ENCODE measurements at places on chromosomes 1 and 21. TPM values are rescaled to one million over a fixed set of nuclear protein-coding genes. Genes with fewer than 3 reads are reported as not detected.

The CTH gene
- 16.0 TPM for polyA plus RNA-seq

The GBP6 gene
- not detected for polyA plus RNA-seq

DNA sequence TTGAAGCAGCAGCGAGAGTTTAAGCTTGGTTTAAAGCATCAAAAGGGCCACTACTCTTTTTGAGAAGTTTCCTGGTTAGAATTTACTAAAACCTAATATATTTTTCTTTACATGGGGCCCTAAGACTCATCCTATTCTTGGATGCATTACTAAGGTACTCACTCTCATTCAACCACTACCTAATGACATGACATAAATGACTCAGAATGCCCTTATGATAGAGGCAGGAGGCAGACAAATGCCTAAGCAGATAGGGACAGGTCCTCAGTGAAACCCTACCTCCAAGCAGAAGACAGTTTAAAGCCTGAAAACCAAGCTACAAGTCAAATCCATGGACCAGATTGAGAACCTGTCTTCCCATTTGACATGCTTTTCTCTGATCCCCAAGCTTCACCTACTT lies 34.3 kb upstream of the SLC35A3 start:
- no peak for DNase-seq

The ELF3 gene
- 53.4 TPM for polyA plus RNA-seq

DNA sequence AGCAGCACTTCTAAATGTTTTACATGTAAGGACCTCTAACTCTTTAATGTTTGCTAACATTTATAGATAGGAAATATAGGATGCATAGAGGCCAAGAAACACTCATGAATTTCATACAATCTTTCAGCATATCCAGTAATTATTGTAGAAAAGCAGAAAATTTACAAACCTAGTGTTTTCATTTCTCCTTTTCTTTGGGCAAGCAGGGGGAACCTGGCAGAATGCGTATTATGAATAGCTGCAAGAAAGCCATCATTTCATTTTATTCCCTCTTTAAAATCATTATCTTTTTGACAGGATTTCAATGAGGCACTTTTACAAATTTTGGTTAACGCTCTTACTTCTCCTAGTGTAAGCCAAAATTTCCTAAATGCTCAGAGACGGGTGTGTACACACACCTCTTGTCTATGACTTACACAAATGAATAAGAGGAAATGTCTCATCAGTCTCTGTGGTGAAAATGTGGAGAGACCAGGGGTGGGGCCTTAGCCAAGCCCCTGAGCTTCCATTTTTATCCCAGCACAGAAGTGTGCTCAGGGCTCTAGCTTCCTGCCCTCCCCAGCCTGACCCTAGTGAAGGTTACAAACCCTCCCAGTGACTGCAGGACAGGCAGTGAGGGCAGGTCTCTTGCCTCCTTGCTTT lies 91.6 kb downstream of the LRRC8C start:
- DNase-seq: no peak

The POTED gene
- polyA plus RNA-seq: not detected

DNA sequence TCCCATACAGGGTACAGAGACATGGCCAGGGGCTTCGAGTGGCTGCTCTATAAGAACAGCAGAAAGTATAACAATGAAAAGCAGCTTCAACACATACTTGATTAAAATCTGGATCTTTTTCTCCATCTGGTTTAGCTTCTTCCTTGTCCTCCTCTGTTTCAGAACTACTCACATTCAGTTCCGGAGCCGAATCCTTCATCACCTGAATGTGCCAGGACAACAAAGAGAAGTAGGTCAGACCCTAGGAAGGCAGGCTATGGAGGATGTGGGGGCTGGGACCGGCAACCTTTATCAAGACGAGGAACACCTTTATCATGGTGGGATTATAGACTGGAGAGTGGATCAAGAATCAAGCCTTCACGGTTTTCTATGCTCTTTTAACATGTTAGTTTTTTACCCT lies 32.2 kb upstream of the RAP1GAP start:
- no peak for DNase-seq

The FAM72A gene
- polyA plus RNA-seq: 6.6 TPM

GRCh38 chr1:21313203-21313885 lies 23.1 kb upstream of the ECE1 start:
- DNase-seq: no peak

The OXCT2 gene
- polyA plus RNA-seq: 0.69 TPM

DNA sequence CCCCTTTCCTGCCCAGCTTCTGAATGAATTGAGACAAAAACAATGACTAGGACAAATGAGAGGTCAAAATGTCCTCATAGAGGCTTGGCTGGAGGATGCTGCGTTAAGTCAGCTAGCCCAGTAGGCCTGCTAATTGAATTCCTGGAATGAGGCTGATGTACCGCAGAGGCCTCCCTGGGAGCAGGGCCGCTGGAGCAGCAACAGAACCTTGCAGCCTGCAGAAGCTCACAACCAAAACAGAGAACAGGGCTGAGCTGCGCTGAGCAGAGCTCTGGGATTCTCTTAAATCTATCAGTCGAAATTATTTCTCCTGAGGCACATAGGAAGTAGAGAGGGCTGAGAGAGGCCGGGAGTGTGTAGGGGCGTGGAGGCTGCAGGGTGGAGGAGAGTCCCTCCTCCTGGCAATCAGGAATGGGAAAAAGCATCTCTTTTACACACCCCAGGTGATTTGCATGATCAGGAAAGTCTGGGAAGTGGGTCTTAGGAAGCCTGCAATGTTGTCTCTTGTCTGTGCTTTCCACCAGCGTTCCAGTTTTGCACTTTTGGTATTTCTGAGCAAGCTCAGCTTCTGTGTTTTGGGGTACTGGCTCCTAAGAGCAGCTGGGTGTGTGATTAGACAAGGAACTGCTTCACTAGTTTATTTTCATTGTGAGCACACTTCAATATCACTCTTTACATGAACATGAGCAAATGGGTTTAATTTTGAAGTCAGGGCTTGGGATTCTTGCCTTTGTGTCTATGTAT lies 66.5 kb downstream of the RYR2 start:
- DNase-seq: no peak

The LRRN2 gene
- 14.9 TPM for polyA plus RNA-seq

The CR1L gene
- polyA plus RNA-seq: 0.78 TPM

The OBSCN gene
- 48.5 TPM for polyA plus RNA-seq

DNA sequence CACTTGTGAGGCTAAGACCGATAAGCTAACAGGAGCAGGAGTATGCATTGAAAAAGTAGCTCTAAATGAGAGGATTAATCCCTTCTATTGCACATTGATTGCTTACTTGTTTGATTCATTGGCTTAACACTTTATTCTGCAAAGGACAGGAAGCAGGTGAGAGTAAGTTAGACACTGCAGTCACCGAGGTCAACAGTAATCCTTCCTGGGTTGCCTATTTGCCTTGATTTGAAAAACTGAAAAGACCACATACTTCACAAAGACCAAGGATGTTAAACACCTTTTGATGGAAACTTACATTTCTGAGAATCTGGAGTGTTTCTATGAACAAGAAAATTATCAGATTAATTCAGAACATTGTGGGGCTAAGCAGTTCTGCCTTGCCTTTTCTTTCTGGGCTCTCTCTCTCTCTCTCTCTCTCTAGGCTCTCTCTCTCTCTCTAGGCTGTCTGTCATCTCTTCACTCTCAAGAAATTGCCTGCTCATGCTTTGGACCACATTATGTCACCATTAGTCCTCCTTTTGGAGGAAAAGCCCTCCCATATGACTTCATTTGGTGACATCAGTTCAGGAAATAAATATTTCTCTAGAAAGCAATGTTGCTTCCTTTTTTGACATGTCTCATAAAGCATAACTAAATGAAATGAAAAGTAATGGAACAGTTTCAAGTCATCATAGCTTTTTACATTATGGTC lies 103.8 kb downstream of the TNFSF18 start:
- DNase-seq: no peak

The BRINP3 gene
- 6.4 TPM for polyA plus RNA-seq

GRCh38 chr1:35777109-35777508 lies 7.3 kb upstream of the CLSPN start:
- DNase-seq: no peak

GRCh38 chr1:93910305-93910704 lies 1.1 kb upstream of the GCLM start:
- DNase-seq: no peak

GRCh38 chr1:40032240-40032891 lies 8.2 kb upstream of the CAP1 start:
- peak; percentile 36 for DNase-seq

GRCh38 chr1:119783354-119784185 lies 14.9 kb upstream of the HMGCS2 start:
- no peak for DNase-seq

GRCh38 chr1:2194898-2195673 lies 514 bp upstream of the FAAP20 start:
- peak; percentile 83 for DNase-seq

DNA sequence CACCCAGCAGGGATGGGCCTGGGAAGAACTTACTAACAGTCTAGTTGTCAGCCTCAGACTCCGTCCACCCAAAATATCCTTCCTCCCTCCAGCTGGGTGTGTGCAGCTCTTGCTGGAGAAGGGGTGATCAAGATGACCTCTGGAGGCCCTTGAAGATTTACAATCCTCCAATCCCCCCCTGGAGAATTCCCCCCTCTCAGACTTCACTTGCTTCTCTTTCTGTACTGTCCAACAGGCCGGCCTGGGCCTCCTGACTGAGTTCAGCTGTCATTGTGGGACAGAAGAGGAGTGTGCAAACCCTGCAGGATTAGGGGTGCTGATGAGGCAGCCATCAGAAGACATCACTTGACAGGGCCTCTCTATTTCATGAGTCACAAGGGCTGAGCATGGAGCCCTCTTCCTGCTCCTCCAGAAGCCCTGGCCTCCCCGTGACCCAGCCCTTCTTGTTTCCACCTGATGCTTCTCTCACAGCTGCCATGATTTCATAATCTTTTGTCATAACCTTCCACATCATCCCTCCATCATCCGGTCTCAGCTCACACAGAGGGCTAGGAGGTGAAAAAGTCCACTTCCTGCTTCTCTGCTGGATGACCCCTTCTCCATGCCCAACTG lies 17.5 kb upstream of the IGFN1 start:
- no peak for DNase-seq

The FMO5 gene
- polyA plus RNA-seq: 6.3 TPM

All from renal pelvis (tissue), 12 donors.